ENCODE measurements at places on chromosomes 1 and 21. TPM values are rescaled to one million over a fixed set of nuclear protein-coding genes. Genes with fewer than 3 reads are reported as not detected.

DNA sequence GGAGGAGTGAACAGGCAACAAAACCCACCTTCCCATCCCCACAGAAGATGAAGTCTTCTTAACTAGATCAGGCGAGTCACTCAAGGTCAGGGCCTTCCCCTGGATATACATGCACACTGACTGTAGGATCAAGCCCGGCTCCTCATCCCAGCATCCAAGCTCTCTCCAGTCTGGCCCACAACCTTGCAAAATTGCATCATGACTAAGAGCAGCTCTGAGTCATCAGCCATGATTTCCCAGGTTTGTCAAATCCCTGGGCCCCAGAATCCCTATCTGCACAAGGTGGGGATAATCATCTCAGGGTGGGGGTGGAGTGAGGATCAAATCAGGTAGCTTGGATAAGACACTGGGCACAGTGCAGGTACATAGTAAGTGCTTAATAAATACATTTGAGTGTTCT lies 199.3 kb upstream of the GRIK3 start:
- H3K36me3 ChIP-seq = no peaks in the 10 kb centered on the region
- H3K27me3 ChIP-seq = no peaks in the 10 kb centered on the region

- no peak overlapping the region for H3K4me3 ChIP-seq
- H3K27me3 ChIP-seq = no peaks in the 10 kb centered on the region
- no peaks in the 10 kb centered on the region for H3K36me3 ChIP-seq
- no peak overlapping the region for H3K27ac ChIP-seq
- no peak for DNase-seq
These were observed 18.3 kb upstream of the ALPL start for GRCh38 chr1:21490774-21491487.

GRCh38 chr1:235679644-235680043 lies 30.1 kb upstream of the GNG4 start:
- DNase-seq = no peak
- no peaks in the 10 kb centered on the region for H3K27me3 ChIP-seq
- H3K36me3 ChIP-seq = peaks cover 6% of the 10 kb centered on the region
- H3K4me3 ChIP-seq = no peak overlapping the region
- H3K27ac ChIP-seq = no peak overlapping the region
- H3K4me1 ChIP-seq = no peaks in the 10 kb centered on the region

DNA sequence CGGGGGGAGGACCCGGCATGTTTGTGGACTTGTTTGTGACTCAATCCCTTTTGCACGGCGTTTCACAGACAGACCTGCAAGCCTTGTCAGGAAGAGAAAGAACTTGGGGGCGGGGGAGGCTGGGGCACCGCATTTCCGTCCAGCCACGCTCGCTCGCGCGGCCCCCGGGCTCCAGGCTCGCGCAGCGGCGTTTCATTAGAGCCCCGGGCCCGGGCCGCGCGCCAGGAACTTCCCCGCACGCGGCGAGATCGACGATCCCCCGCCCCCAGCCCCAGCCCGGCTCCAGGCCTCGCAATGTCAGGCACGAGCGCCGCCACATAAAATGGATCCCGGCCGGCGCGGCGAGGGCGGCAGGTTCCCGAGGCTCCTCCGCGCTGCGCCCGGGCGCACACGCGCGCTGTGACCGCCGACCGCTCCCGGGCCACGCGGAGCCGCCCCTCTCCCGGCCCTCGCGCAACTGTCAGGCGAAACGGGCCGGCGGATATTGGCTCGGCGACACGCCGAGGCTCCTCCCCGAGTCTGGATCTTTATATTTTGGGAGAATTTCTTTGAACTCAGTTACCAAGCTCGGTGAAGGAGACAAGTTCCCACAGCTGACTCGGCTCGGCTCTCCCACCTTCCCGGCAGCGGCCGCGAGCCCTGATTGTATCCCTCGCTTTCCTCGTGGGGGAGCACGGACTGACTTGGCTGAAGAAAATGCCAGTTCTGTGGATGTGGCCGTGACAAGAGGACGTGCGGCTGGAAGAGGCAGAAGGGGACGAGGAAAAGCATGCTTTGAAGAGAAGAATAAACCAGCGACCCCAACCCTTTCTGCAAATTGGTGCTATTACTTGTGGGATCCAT lies at the start of gene KIF26B:
KIF26B (plus strand) TSS at position 557 of the 843 bp plus-strand sequence. CDS start 440 bp downstream, outside the sequence.
- H3K27ac ChIP-seq = no peak within 1 kb of the TSS
- no peaks in the 10 kb centered on the region for H3K36me3 ChIP-seq
- H3K27me3 ChIP-seq = no peaks in the 10 kb centered on the region
- DNase-seq = peak; percentile 71

GRCh38 chr1:201108614-201109013 lies 3.6 kb downstream of the CACNA1S start:
- no peaks in the 10 kb centered on the region for H3K27me3 ChIP-seq
- no peaks in the 10 kb centered on the region for H3K4me1 ChIP-seq
- DNase-seq = no peak

Gene BRINP3
- total RNA-seq = 1.8 TPM

Gene MCM3AP
- 101 TPM for total RNA-seq

Gene OR2T29
- not detected for total RNA-seq

Gene KRTAP19-3
- total RNA-seq = not detected

Gene TRIM58
- total RNA-seq = 0.50 TPM

Gene DPT
- 2.6 TPM for total RNA-seq

Gene PLA2G2D
- total RNA-seq = 1.1 TPM

Data from kidney (tissue), 22 donors.